Left ventricle myocardium superior (tissue), 1 donor: ENCODE measurements at places on chromosomes 4 and X. TPM values are rescaled to one million over a fixed set of nuclear protein-coding genes. Genes with fewer than 3 reads are reported as not detected.
A peak's percentile ranks its signal among the peaks of the same experiment; 100 is the strongest.

GRCh38 chr4:183934761-183935160 lies 29.7 kb downstream of the STOX2 start:
- DNase-seq: no peak

DNA sequence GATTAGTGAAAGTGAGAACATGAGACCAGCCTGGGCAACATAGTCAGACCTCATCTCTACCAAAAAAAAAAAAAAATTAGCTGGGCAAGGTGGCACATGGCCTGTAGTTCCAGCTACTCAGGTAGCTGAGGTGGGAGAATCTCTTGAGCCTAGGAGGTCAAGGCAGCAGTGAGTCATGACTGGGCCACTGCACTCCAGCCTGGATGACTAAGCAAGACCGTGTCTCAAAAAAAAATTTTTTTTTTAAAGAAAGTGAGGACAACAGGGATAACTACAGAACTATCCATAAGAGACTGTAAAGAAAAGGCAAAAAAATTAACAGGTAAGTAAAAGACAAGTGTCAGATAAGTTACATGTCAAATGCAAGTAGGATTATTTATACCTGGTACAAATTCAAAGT lies 13.5 kb upstream of the SPP1 start:
- DNase-seq: no peak

GRCh38 chr4:52638717-52639116 lies 20.4 kb downstream of the USP46 start:
- no peak for DNase-seq

GRCh38 chrX:154436374-154436982 lies 476 bp upstream of the GDI1 start:
- peak; percentile 62 for DNase-seq

DNA sequence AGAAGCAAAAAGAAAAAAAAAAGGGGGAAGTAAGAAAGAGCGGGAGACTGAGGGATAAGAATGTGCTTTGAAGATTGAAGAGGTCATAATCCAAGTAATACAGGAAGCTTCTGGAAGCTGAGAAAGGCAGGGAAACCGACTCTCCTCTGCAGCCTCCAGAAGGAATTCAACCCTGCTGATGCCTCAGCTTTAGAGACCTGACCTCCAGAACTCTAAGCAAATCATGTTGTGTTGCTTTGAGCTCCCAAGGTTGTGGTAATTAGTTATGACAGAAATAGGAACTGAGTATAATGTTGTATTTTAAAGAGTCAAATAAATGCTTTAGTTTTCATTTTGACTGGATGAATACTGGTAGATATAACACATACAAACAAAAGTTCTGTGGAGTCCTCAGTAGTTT lies 48.0 kb upstream of the FAT1 start:
- DNase-seq: no peak

- DNase-seq: no peak
Measured at GRCh38 chr4:23348789-23349498, 540.9 kb downstream of the PPARGC1A start.

GRCh38 chrX:115259238-115259875 lies 25.5 kb upstream of the LRCH2 start:
- no peak for DNase-seq

- peak; percentile 95 for DNase-seq
Measured at GRCh38 chrX:41923211-41923977, at the start of gene CASK. CASK (minus strand) TSS chrX:41923554; CDS start chrX:41922988, 566 bp downstream.

Gene TLR3
- 6.3 TPM for total RNA-seq

Gene FRMPD4
- total RNA-seq: 0.99 TPM

Gene CSAG3
- total RNA-seq: not detected

Gene TMSB15C
- total RNA-seq: 0.10 TPM

Gene HS3ST1
- total RNA-seq: 0.94 TPM

Gene N4BP2
- total RNA-seq: 4.4 TPM

Gene LRAT
- 0.27 TPM for total RNA-seq

Gene GABRQ
- not detected for total RNA-seq

Gene ASMTL
- total RNA-seq: 34.3 TPM
